ENCODE measurements at places on chromosomes 6 and 20.

DNA sequence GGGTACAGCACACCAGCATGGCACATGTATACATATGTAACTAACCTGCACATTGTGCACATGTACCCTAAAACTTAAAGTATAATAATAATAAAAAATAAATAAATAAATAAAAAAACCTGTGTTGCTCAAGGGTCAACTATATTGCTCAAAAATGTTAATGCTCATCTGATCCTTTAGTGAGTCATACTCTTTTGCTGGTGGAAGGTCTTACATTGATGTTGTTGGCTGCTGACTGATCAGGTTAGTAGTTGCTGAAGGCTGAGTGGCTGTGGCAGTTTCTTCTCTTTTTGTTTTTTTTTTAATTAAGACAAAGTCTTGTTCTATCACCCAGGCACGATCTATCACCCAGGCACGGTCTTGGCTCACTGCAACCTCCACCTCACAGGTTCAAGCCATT is 29.6 kb upstream of the SMIM26 start:
- no peak for DNase-seq

DNA sequence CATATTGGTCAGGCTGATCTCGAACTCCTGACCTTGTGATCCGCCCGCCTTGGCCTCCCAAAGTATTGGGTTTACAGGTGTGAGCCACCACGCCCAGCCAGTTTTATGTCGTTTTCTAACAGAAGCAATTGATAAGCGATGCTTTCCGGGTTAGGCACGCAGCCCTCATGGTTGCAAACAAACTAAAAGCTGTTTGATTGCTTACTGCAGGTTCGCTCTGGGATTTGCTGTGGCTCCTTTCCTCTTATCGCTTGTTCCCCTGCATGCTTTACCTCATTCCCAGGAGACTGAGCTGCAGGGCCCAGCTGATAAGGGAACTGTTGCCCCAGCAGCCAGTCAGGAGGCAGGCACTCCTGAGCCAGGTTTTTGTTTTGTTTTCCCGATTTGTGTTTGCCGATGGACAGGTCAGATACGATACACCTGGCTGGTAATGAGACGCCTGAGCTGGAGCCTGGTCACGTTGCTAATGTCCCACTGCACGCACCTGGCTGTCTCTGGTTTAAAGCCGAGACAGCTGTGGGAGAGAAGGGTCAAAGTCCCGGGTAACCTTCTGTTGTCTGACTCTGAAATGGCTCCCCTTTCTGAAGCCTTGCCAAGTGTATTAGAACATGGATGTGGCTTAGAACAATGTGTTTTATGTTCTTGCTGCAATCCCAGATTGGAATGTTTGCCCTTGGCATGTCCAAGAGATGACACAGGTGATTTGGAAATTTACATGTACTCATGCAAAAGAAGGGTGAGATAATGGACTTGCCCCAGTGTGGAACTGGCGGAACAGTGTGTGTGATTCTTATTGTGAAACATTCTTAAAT is 19.9 kb downstream of the DSP start:
- no peak for DNase-seq

DNA sequence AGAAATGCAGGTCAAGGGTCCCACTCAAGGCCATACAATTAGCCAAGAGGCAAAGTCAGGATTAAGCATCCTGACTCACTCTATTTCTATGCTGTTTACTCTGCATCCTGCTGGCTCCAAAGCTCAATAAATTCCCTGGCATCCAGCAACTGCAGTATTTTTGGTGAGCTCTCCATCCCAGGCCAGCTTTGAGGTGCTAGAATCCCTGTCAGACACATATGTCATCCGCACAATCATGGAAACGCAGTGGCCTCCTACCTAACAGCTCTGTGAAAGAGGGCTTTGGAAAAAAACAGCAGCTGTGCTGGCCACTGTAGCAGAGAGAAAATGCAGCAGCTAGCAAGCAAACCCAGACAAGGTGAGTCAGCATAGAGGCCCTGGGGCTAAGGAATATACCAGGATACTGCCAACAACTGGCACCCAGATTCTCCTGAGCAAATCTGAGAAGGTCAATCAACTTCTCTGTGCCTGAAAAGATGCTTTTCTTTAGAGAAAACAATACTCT is 58.4 kb downstream of the ANKEF1 start:
- no peak for DNase-seq

- no peak for DNase-seq
Measured at GRCh38 chr6:37897321-37897720, 77.8 kb downstream of the ZFAND3 start.
